Activated T-cell treated with anti-CD3 and anti-CD28 coated beads, Interleukin-2, amount 50 U/mL, for 4 hours (primary cell): ENCODE measurements at places on chromosomes 16 and 17. TPM values are rescaled to one million over a fixed set of nuclear protein-coding genes. Genes with fewer than 3 reads are reported as not detected.

GRCh38 chr16:46908540-46909372, 24.6 kb downstream of the GPT2 start:
- peak; percentile 56 for DNase-seq

ITGAX gene
- total RNA-seq = 2.2 TPM

DNA sequence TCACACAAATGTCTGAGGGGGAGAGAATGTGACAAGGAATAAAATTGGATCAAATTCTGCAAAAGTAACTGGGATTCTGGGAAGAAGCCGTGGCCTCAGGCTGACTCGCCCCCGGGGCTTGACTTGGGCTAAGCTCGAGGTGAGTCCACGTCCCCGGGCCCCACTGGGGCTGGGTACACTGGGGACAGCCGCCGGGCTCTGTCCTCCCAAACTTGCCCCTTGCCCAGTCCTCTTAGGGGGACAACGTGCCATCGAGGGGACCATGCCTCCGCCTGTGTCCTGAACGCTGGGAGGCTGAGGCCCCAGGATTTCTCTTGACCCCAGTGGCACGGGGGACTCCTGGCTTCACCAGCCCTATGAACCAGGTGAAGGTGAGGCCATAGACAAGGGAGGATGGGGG, 21.1 kb downstream of the DOC2B start:
- no peak for DNase-seq

DNA sequence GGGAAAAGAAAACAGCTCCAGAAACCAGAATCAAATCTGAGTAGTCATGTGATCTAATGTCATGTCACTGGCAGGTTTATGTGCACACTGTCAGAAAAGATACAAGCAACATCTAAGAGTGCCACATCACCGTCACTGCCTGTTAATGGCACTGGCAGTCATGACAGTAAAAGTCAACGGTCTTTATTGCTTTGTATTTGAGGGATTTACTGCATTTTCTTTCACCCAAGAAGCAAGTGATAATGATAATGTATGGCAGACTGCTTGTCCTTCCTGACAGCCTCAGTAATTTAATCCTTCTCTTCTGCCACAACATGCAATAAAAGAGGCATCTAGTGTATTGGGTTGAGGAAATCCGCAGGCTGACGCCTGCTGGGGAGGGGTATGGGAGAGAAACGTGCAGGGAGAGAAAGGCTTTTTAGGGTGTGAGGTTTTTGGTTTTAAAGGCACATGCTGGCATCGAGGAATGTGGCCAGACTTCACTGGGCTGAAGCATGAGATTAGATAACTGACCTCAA, 92.4 kb downstream of the RPGRIP1L start:
- DNase-seq = no peak

DNA sequence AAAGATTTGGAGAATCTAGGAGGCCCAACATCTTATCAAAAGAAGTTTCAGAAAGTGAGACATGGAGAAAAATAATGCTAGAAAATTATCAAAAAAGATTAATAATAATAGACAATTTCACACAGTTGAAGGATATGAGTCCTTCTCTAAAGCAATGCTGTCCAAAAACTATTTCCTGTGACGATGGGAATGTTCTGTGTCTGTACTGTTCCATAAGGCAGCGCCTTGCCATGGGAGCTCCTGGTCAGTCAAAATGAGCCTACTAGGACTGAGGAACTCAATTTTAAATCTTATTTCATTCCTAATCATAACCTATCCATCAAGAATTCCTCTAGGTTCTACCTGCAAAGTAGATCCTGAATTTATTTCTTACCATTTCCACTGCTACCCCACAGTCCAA, 49.0 kb downstream of the CACNG1 start:
- DNase-seq = no peak

DNA sequence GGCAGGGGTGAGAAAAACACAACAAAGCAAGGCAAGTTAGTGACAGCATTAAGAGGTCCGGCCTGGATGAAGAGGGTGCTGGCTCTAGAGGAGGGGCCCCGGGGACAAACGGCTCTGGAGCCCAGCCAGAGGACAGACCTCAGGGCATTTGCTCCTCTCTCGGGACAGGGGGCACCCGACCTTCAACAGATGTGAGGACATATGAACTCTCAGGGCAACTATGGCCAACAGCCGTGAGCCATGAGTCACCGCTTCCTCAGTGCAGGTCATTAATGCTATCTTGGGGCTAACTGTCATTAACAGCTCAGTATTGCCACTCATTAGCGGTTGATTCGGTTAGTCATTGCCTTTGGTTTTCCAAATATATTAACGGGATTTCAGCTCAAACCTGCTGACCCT, 9.7 kb upstream of the ARL5C start:
- DNase-seq = no peak

SOX8 gene
- total RNA-seq = 4.0 TPM

DNA sequence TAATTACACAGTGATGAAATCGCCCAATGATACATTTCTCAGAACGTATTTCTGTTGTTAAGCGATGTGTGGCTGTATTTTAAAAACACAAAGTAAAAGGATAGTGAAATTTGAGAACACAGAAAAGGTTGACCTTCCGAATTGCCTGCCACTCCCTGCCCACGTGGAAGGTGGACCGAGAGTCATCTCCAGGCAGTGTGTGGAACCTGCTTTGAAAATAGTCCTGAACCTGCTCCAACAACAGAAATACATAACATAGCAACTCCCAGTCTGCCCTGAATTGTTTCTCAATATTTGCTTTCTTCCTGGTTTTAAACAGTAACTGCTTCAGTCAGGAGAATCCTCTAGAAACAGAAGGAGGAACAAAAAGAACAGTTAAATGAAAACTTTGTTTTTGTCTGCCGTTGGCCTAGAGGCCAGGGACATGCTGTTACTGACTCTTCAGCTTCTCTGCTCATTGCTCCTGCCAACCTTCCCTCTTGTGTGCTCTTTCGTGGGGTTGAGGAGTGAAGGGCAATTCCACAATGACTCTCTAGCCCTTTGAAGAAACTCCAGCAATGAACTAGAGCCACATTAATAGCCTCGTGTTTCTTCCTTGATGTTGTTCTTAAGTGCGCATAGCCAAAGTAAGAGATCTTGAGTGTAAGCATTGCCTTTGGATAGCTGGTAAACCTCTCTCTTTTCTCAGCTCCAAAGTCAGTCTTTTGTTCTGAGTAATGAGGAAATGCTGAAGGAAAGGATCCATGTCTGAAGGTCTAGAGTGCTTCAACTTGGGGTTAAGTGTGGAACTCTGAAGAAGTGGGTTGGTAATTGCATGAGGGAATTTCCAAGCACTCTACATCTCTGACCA, 452.5 kb upstream of the CCL2 start:
- DNase-seq = no peak

GRCh38 chr16:50601341-50601740, 53.1 kb downstream of the NKD1 start:
- DNase-seq = no peak

TBC1D26 gene
- total RNA-seq = not detected

DNA sequence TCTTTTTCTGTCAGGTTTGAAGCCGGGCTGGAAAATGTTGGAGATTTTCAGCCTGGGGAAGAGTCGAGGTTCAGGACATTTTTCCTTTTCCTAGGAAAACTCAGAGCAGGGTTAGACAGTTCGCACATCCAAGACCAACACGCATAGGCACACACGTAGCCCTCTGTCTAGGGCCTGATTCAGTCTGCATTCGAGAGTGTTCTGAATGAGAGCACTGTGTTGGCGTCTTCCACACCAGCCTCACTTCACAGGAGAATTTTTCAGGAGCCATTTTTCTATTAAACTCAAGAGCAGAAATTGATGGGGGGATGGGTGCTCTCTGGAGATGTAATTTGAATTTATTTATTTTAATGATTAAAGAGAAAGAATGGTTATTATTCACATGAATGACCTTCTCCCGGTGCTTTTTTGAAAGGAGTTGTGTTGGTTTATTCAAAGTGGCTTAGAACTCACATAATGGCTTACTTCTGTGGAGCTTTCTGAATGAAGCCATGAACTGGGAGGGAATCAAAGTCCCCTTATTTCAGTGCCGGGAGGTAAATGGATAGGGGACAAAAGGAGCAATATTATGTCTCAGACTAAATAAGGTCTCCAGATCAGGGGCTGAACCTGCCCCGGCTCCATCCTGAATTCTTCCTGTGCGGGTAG, 194.3 kb downstream of the CCDC182 start:
- no peak for DNase-seq

RHBDL3 gene
- 0.20 TPM for total RNA-seq
